ENCODE measurements at places on chromosomes 12 and 14.
A peak's percentile ranks its signal among the peaks of the same experiment; 100 is the strongest.

DNA sequence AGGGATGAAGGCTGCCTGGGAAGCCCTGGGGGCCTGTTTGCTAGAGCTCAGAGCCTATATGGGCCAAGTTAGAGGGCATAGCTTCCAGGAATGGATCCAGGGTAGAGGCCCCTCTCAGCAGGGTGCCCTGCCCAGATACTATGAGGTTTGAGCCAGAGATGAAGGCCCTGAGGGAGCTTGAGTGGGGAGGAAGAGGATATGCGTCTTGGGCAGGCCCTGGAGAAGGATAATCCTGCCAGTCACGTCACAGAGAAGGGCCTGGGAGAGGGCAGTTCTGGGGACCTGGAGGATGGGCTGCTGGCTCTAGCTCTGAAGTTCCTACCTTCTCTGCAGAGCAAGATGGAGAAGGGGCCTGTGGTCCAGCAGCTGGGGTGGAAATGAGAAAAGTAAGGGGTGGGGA lies 5.9 kb upstream of the CACNB3 start:
- no peak for DNase-seq

GRCh38 chr14:89347885-89348284 lies 69.1 kb downstream of the FOXN3 start:
- no peak for DNase-seq

- DNase-seq, result peak; percentile 10
Observed at GRCh38 chr12:45762185-45763110, 32.9 kb downstream of the ARID2 start.

- no peak for DNase-seq
Observed at GRCh38 chr14:22978981-22979671, 3.2 kb downstream of the AJUBA start.

GRCh38 chr14:106681161-106681560 lies 1154.8 kb downstream of the TMEM121 start:
- no peak for DNase-seq

DNA sequence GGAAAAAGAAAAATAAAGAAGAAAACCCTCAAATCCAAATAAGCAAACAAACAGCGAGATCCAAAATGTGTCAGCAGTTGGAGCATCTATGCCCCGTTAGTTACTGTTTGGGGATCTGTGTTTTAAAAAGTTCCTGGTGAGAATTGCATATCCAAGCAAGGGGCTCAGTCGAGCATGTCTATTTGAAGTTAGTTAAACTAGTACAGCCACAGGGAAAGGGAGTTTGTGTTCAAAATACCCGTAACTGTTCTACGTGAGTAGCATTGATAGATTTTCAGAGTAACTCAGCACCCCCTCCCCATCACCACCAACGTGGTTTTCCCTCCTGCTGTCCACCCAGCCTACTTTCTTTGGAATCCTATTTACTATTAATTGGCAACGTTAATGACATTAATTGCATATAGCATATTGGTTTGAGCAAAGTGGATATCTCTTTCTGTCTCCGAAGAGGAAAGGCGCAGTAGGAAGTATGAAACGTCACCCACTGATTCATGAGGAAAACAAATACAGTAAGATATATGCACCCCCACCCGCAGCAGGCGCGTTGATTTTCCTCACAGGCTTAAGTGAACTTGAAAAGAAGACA lies 1.5 kb downstream of the NPAS3 start:
- no peak for DNase-seq

DNA sequence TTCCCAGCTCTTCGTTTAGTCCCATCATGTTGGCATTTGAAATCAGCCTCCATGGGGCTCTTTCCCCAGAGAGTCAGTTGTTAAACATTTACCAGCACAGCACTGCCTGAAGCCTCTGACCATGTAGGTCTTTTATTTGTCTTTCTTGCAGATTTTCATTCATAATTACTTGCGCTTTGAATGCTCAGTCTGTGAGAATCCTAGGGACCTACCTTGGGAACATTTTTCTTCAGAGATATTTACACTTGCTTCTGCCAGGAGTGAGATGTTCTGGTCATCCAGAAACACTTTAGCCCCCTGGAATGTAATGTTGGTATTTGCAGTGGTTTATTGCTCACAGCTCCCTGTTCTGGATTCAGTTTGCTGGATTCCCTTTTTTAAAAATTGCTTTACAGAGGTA lies 41.7 kb downstream of the RPH3A start:
- no peak for DNase-seq

- no peak for DNase-seq
Observed at GRCh38 chr12:78323226-78323625, 492.5 kb downstream of the NAV3 start.

Data from GM04504 (cell line).